A549 treated with ZK216348 at 1 μM for 4 hours (cell line): ENCODE measurements at places on chromosomes 1 and 21. TPM values are rescaled to one million over a fixed set of nuclear protein-coding genes. Genes with fewer than 3 reads are reported as not detected.

Gene MAN1C1
- 0.09 to 0.63 TPM (median 0.34 TPM) in 5 replicates for total RNA-seq

Gene KRTAP21-2
- total RNA-seq, result not detected in 5 replicates

Gene FMO1
- not detected in 5 replicates for total RNA-seq

Gene RPTN
- total RNA-seq, result 0.07 TPM in 1 of 5 replicates, not detected in the others

Gene CREB3L4
- 7.5 to 11.4 TPM (median 9.7 TPM) in 5 replicates for total RNA-seq

Gene CFH
- total RNA-seq, result 3.4 to 5.5 TPM (median 4.7 TPM) in 5 replicates

Gene HMCN1
- 0.03 to 0.42 TPM (median 0.07 TPM) in 5 replicates for total RNA-seq

Gene SLC27A3
- total RNA-seq, result 0.95 to 2.6 TPM (median 1.3 TPM) in 5 replicates

Gene AQP10
- not detected in 5 replicates for total RNA-seq

Gene SH3BGRL3
- total RNA-seq, result 121 to 161 TPM (median 145 TPM) in 5 replicates

Gene TMEM183A
- 44.1 to 50.0 TPM (median 47.1 TPM) in 5 replicates for total RNA-seq

Gene MEX3A
- 0.83 to 3.8 TPM (median 2.2 TPM) in 5 replicates for total RNA-seq

Gene UMODL1
- not detected in 5 replicates for total RNA-seq
